HFF-Myc (cell line): ENCODE measurements at places on chromosomes 12 and 14.

- no peak for DNase-seq
These were observed 206.1 kb downstream of the PRKD1 start for GRCh38 chr14:29721586-29721985.

DNA sequence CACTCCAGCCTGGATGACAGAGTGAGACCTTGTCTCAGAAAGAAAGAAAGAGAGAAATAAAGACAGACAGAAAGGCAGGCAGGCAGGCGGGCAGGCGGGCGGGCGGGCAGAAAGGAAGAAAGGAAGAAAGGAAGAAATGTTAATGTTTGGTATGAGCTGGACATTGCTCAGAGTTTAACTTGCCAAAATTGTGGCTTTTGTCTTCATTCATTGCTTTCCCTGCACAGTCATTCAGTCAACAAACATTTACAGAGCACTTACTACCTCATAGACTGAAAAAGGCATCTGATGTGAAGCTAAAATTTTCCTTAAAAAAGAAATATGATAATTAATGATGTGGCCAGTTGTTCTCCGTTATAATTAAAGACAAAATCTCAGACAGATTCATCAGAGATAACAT lies 247.1 kb downstream of the SPTSSA start:
- DNase-seq, result no peak

DNA sequence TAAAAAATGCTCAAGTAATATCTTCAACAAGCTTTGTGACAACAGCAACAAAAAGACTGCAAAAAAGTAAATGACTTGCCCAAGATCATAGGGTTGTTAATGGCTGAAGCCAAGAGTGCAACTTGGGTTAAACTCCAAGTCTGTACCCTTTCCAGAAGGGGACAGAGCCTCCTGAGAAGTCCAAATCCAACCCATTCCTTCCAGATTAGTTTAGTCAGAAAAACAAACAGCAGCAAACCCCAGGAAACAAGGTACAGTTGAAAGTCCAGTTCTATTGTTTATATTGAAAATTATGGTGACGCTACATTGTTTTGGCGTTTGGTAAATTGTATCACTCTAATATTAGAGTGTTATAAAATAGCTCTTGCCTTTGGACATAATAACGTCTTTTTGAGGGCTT lies 239.9 kb downstream of the SPTSSA start:
- DNase-seq, result no peak

- no peak for DNase-seq
These were observed 53.8 kb downstream of the PHETA1 start for GRCh38 chr12:111314953-111315539.
